HCT116 (cell line): ENCODE measurements at places on chromosomes 3 and 15. TPM values are rescaled to one million over a fixed set of nuclear protein-coding genes. Genes with fewer than 3 reads are reported as not detected.
A peak's percentile ranks its signal among the peaks of the same experiment; 100 is the strongest.

Gene MINAR1
- total RNA-seq = 1.9 TPM

GRCh38 chr15:82056958-82057823, 11.4 kb upstream of the MEX3B start:
- DNase-seq = no peak

- DNase-seq = no peak
These were observed 178.0 kb downstream of the NSMCE3 start for GRCh38 chr15:29091666-29092065.

DNA sequence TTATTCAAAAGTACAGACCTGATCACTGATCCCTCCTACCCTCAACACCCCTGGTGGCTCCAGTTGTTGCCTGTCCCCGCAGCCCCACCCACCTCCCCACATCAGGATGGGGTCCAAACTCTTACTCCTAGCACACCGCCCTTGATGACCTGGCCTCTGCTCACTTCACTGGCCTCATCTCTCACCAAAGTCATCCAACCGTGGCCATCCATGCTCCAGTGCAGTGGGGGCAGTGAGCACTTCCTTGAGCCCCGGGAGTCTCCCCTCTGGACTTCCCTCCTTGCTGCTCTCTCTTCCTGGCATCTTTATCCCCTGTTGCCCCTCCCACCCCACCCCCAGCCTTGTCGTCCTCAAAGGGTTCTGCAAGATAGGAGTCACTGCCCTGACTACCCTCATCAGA, 191.1 kb downstream of the CACNA2D3 start:
- no peak for DNase-seq

GRCh38 chr3:23372285-23372684, 169.2 kb downstream of the UBE2E2 start:
- no peak for DNase-seq

GRCh38 chr15:66220601-66221000, 32.9 kb downstream of the MEGF11 start:
- no peak for DNase-seq

GRCh38 chr15:85652457-85652856, 142.3 kb downstream of the KLHL25 start:
- no peak for DNase-seq

GRCh38 chr3:163056874-163057497, 1560.4 kb downstream of the OTOL1 start:
- peak; percentile 42 for DNase-seq

- no peak for DNase-seq
These were observed 507.0 kb downstream of the ZPLD1 start for GRCh38 chr3:102941786-102942185.

Gene SLCO2A1
- 0.52 TPM for total RNA-seq

GRCh38 chr3:106673926-106674569, 703.2 kb upstream of the CCDC54 start:
- DNase-seq = no peak

Gene SLC28A1
- total RNA-seq = not detected

DNA sequence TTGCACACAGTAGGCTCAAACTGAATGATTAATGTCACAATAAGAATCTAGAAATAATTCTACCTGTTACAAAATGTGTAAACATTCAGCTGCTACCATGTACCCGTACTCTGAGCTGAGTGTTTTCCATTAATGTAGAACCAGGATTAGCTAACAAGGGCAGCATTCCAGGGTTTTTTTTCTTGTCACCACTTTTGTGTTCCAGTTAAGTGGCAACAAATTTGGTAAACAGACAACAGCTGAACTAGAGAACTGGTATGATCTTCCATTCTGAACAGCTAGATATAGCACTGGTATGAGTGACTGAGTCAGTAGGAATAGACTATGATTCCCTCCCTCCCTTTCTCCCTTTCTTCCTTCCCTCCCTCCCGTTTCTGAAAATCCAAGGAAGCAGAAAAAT, 229.4 kb downstream of the CD47 start:
- no peak for DNase-seq

GRCh38 chr3:61520966-61521628, 40.3 kb upstream of the PTPRG start:
- no peak for DNase-seq

Gene LYZL4
- not detected for total RNA-seq

- no peak for DNase-seq
These were observed 41.1 kb upstream of the NDUFB4 start for GRCh38 chr3:120554812-120555606.

- no peak for DNase-seq
These were observed 5.8 kb downstream of the IGDCC4 start for GRCh38 chr15:65416845-65417416.

DNA sequence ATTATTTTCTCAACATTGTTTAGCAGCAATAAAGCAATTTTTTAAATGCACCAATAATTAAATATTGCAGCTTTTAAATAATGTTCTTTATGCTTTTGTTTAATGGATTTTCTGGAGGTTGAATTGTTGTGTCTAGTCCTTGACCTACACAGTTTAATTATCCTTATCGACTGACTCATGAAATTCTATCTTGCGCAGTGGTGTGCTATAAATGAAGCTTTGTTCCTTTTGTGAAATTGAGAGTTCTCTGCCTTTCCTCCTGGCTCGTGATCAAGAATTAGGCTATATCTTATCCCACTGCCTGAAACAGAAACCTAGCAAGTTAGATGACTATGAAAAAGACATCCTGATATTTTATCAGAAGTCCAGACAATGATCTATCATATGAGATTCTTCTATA, 37.0 kb upstream of the PIK3R4 start:
- no peak for DNase-seq

DNA sequence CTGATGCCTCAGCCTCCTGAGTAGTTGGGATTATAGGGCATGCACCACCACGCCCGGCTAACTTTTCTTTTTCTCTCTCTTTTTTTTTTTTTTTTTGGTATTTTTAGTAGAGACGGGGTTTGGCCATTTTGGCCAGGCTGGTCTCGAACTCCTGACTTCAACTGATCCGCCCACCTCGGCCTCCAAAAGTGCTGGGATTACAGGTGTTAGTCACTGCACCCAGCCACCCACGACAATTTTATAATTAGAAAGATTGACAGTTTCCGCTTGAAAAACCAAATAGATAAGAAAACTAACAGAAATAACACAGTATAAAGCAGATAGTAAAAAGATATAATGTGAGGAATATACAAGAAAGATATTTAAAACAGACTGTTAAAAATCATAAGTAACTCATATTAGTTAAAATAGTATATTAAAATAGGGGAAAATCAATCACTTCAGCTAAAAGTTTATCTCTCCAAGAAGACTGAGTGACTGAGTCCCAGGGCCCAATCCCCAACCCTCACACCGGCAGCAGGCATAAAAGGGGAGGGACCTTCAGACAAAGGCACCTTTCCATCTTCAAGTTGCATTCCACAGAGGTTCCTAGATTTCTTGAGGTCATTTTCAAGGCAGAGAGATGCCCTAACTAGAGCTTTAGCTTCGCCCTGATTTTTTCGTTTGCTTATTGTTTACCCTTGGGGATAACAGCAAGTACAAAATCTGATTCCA, 1.4 kb upstream of the WHAMM start:
- DNase-seq = no peak

GRCh38 chr3:73026111-73026759, 29.6 kb downstream of the PPP4R2 start:
- DNase-seq = no peak

GRCh38 chr3:41898631-41899030, 63.3 kb downstream of the ULK4 start:
- no peak for DNase-seq

Gene PTPRG
- 32.1 TPM for total RNA-seq

- DNase-seq = peak; percentile 52
These were observed 58.0 kb downstream of the CMTM8 start for GRCh38 chr3:32296251-32297204.

- DNase-seq = no peak
These were observed 558.5 kb downstream of the FOXP1 start for GRCh38 chr3:71025010-71025409.

GRCh38 chr3:49839193-49839809, 17.1 kb downstream of the TRAIP start:
- peak; percentile 44 for DNase-seq

DNA sequence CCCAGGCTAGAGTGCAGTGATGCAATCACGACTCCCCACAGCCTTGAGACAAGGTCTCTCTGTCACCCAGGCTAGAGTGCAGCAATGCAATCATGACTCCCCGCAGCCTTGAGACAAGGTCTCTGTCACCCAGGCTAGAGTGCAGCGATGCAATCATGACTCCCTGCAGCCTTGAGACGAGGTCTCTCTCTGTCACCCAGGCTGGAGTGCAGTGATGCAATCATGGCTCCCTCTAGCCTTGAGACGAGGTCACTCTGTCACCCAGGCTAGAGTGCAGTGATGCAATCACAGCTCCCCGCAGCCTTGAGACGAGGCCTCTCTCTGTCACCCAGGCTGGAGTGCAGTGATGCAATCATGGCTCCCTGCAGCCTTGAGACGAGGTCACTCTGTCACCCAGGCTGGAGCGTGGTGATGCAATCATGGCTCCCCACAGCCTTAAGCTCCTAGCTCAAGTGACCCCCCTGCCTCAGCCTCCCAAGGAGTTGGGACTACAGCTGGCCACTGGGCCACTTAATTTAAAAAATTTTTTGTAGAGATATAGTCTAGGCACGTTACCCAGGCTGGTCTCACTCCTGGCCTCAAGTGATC, 26.1 kb downstream of the TFRC start:
- DNase-seq = no peak

- DNase-seq = no peak
These were observed 11.0 kb downstream of the SPTBN5 start for GRCh38 chr15:41882689-41883483.
